Fibroblast of mammary gland (primary cell): ENCODE measurements at places on chromosomes 1 and 21.

DNA sequence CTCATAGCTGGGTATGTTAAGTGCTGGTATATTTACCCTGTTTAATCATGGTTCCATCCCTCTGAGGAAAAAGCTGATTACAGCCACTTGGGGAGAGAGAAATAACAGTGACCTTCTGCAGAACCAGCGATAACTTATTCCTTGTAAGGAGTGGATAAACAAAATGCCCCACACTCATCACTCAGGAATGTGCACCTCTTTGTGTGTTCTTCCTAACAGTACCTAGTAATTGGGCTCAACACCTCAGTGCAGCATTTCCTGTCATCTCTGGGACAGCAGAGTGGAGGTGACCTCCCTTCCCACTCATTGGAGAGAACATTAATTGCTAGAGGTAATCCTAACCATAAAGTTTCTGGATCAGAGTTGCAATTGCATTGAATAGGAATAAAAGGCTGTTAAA lies 112.5 kb upstream of the F3 start:
- no peak for DNase-seq

DNA sequence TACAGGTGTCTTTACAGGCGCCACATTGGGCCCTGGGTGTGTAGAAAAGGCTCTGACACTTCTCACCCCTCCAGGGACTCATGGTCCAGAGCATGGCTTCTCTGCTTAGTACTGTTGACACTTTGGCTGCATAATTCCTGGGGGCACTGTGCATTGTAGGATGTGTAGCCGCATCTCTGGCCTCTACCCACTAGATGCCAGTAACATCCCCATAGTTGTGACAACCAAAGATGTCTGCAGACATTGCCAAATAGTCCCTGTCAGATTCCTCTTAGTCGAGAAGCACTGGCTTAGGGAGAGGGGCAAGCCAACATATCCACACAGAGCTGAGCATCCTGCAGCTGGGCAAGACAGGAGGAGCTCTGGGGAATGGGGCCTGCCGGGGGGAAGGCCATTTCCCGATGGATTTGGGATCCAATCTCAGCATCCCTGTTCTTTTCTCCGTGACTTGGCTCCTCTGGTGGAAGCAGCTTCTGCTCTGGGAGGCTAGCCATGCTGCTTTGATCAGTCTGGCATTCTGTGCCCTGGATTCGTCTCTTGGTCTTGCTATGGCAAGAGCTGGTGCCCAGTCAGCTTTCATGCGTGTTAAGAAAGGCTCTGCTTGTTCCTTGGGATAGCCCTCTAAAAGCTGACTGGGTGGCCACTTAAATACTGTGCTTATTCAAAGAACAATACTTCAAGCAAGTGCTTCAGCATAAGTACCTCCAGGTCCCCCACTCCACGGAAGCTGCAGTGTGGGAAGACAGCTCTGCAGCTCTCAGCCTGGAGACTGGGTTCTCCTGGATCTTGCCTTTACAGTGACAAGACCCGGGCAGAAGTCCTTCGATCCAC lies 38.3 kb upstream of the SCMH1 start:
- no peak for DNase-seq

GRCh38 chr1:14608308-14608707 lies 9.8 kb downstream of the KAZN start:
- DNase-seq: no peak

- DNase-seq: no peak
Observed at GRCh38 chr1:42646056-42646455, 12.2 kb upstream of the PPIH start.

GRCh38 chr1:28815533-28816185 lies 3.7 kb downstream of the OPRD1 start:
- DNase-seq: no peak

DNA sequence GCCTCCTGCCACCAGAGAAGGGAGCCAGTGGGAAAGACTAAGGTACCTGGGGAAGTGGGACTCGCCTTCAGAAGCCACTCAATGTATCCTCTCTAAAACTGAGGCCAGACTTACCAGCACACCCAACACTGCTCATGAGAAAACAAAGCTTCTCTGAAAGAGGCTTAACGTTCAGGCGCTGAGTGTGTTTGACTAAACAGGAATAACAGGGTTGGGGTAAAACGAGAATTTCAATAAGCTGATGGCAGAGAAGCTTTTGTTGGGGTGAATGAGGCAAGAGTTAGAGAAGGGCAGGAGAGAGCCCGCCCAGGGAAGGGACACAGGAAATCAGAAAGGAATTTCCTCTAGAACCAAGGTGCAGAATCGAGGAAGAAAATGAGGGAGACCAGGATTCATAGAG lies 1.7 kb upstream of the SPRR3 start:
- DNase-seq: no peak

GRCh38 chr21:40797891-40798290 lies 49.1 kb downstream of the DSCAM start:
- no peak for DNase-seq

DNA sequence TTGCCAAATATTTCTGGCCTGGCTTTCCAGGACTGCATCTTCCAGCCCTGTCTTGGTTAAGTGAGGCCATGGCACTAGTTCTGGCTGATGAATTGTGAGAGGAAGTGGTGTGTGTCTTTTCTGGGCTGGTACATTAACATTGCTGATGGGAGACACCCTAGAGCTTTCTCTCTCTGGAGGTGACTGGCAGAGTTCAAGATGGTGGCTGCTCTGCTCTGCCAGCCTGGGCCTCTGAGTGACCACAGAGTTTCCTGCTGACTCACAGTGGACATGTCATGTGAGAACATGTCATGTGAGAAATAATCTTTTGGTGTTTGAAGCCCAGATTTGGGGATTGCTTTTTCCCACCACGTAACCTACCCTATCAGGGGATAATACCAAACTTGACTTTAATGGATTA lies 218.0 kb upstream of the KIAA0040 start:
- DNase-seq: no peak

- DNase-seq: no peak
Observed at GRCh38 chr1:174800216-174800851, 199.4 kb upstream of the CACYBP start.
